ENCODE measurements at places on chromosomes 13 and 19.

DNA sequence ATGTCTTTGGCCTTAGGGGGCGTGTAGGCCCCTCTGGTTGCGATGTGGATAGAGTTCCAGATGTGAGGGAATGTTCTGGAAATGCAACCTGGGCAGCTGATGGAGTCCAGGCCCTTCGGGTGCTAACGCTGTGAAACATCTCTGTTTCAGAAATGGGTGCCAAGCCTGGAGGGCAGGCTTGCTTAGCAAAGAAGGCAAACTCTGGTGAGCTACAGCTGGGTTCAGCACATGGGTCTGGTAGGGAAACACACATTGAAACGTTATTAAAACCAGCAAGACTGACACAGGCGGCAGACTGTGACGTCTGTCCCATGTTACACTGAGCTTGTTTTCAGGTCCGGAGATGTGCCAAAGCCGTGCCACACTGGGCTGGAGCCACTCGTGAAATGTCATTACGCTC is 8.6 kb upstream of the CDC16 start:
- DNase-seq, result no peak

GRCh38 chr13:45607931-45608330 is 7.6 kb downstream of the ERICH6B start:
- DNase-seq, result no peak

DNA sequence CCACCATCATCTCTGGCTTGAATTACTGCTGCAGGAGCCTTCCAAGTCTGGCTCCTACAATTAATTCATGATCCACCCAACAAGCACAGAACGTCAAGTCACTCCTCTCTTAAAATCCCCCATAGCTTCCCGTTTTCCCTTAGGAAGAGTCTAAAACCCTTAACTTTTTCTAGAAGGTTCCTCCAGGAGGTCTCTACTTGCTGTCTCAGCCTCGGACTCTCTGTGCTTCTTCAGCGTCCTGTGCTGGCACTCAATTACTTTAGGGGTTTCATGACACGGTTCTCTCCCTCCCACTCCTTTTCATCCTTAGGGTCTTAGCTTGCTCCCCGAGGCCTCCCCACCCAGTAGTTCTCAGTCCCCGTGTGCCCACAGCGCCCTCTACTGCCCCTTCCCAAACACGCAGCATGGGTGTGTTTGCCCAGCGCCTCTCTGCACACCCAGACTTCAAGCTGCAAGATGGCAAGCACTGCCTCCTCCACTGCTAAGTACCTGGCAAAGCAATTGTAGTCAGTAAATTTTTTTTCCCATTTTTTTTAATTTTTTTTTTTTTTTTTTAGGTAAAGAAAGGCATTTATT is 25.8 kb upstream of the MAP3K10 start:
- DNase-seq, result no peak

DNA sequence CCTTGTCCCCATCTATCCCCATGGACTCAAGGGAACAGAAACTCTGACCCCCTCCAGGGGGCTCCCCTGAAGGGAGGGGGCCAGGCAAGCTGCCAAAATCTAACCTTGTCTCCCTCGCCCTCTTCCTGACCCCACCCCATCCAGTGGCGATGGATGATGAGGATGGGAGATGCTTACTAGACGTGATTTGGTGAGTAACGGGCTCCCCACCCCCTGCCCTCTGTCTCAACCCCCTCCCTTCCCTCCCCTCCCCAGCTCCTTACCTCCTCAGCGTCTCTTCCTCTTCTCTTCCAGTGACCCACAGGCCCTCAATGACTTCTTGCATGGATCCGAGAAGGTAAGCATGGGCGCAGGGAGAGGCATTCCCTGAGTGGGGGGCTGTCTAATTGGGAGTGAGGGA is 39.8 kb upstream of the EHD2 start:
- DNase-seq, result no peak

DNA sequence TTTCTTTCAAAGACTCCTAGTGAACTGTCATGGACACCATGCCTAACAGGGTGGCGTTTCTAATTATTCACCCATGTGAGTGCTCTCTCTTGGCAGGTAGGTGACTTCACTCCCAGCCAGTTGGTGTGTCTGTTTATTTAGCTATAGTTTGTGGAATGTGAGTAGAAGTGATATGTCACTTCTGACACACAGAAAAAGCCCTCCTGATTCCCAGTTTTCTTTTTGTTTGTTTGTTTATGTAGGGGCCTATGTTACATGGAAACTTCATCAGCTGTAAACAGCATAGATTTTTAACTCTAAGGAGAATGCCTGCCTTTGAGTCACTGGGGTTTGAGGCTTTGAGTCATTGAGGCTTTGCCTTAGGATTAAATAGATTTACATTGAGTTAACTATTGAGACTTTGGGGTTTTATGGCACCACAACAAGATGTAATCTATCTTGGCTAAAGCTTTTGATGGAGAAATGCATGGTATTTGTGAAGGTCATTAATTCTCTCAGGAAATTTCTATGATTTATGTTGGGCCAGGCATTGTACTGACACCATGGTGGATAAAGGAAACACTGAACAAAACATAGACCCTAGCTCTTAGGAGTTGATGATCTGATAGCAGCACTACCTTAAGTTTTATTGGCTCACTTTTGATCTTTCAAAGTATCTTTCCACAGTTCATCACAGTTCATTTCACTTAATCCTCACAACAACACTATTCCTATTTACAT is 45.3 kb downstream of the UFM1 start:
- DNase-seq, result no peak

DNA sequence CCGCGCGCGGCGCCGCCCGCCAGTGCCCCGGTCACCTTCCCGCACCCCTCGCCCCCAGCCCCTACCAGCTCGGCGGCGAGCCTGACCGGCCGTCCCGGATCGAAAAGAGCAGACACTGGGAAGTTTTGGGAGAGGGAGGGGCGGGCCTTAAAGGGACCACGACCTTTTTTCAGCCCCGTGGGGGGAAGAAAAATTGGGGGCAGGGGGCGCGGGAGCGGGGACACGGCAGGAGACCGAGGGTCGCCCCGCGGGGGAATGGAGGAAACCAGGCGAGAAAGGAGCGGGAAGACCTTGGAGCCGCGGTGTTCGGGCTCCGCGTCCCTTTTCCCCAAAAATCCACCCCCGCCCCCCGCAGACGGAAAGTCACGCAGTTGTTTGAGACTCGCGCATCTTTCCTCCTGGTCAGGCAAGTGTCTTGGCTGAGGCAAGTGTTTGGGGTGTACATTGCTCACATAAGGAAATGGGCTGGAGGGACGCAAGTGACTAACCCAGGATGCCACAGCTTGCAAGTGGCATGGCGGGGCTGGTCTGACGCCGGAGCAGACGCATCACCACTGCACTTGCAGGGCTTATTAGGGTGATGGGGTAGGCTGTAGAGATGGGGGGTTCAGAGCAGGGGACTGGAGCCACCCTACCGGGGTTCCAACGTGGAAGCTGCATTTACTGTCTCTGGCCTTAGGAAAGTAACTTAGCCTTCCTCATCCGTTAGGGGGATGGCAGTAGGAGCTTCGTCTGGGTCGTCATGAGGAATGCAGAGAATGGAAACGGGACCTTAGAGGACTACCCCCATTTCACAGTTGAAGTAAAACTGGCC is 2.7 kb upstream of the HNRNPL start:
- DNase-seq, result no peak

Measured in DMS 273 treated with DMSO at 0.1 percent for 48 hours (cell line).